ENCODE measurements at places on chromosomes 5 and 9.

DNA sequence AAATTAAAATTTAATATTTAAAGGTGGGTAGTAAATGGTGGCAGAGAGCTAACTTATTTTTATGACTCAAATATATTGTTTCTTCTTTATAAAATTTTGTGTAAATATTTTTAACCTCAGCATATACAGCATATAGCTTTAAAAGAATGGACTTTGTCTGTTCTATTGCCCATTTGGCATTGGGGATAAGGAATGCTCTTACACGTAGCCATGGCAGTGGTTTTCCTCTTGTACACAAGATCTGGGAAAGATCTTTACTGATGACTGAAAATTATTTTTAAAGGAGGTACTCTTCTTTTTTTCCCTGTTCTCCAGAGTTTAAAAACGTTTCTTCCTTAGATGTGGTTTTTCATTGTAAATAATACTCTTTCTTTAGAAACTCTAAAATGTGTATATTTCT, 75.0 kb downstream of the PBX3 start:
- no peak for DNase-seq

DNA sequence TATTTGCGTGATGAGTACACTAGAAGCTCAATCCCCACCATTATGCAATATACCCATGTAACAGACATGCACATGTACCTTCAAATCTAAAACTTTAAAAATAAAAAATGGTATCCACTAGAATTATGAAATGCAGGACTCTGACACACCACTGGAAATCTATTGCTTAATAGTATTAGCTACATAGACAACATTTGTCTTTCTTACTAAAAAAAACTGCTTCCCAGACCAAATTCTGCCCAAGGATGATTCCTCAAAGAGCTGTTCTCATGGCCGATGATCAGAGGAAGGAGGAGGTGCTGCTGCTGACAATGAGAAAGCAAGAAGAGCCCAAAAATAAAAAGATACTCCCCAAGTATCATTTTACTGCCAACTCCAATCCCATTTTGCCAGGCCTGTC, 67.2 kb downstream of the TTC39B start:
- DNase-seq, result no peak

DNA sequence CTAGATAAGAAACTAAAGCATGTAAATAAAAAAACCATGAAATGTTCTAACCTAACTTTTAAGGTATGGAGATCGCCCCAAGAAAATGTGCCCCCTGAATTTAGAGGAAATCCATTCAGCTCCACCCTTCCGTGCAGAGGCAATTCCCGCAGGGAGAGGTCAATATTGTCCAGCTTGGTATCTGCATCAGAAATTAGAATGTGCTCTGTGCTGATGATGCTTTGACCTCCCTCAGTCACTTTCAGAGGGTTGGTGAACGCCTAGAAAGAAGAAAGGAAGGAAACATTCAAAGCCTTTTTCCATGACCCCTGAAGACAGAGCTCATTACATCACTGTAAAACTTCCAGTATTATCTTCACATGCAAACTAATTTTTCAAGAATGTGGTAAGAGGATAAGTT, 91.0 kb downstream of the FREM1 start:
- no peak for DNase-seq

DNA sequence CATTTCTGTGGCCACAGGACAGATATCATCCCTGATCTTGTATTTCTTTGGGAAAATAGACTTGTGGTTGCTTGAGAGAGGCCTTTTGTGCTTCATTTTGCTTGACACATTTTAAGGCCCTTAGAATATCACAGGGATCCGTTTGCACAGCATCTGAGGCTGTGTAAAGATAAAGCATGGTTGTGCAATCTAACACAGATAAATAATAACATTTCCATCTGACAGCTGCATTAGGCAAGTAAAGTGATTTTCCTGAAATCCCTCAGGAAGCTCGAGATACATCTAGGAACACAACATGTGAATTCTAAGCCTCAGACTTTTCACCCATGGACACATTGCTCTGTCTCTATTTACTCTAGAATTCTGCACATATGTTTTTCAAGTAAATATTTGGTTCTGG, 212.8 kb upstream of the ADAMTSL1 start:
- no peak for DNase-seq

DNA sequence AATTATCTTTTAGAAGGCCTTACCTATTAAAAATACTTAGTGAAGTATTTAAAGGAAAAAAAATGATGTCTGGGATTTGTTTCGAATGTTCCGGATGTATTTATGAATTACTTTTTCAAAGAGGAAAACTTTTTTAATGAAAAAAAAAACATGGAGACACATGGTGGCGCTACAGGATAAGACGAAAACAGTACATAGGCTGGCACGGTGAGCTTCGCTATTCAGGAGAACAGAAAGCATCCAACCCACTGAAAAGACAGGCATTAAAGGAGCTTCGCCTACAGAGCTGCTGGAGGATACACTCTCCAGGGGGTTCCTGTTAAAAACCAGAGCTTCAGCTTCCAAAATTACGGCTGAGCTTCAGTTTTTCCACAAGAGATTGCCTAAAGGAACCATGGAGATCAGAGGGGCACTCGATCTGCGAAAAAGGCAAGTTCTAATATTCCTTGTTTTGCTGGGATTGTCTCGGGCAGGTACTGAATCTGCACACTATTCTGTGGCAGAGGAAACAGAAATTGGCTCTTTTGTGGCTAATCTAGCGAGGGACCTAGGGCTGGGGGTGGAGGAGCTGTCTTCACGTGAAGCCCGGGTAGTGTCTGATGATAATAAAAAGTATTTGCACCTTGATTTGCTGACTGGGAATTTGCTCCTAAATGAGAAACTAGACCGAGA, at the start of gene PCDHB14:
Gene PCDHB14 (plus strand): TSS at position 232 of the 672 bp plus-strand sequence. CDS start 163 bp downstream, at position 395.
- DNase-seq, result no peak

- no peak for DNase-seq
Measured at GRCh38 chr5:149902177-149902576, 42.4 kb downstream of the PDE6A start.

DNA sequence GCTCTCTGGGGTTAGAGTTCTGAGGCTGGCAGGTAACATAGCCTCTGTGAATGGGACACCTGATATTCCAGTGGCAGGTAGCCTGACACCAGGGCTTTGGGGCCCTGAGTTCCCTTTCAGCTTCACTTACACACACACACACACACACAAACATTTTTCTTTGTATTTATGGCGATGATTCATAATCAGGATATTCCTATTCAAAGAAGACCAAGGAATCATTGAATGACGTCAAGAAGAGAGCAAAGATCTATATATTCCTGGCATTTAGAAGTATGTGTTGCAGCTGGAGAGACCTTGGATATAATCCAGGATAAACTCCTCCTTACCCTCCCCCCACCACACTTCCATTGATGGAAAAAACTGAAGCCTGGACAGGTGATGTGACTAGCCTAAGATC, 7.9 kb upstream of the ENTREP1 start:
- no peak for DNase-seq

- DNase-seq, result peak; percentile 56
Measured at GRCh38 chr9:131478421-131478868, 24.3 kb upstream of the POMT1 start.

DNA sequence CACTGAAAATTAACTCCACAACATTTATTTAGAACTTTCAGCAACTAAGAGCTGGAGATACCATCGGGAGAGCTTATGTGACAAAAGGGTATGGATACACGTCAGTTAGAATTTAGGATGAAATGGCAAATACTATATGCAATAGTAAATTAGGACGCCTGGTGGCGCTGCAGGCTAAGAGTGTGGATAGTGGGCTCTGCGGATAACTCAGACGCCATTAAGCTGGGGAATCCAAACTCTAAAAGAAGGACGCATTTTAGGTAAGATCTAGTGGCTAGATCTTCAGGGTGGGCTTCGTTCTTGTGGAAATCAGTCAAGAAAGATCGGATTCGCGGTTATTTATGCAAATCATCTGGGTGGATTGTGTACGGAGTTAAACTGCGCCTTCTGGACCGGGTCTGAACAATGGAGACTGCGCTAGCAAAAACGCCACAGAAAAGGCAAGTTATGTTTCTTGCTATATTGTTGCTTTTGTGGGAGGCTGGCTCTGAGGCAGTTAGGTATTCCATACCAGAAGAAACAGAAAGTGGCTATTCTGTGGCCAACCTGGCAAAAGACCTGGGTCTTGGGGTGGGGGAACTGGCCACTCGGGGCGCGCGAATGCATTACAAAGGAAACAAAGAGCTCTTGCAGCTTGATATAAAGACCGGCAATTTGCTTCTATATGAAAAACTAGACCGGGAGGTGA, at the start of gene PCDHB5:
Gene PCDHB5 (plus strand): TSS at position 177 of the 688 bp plus-strand sequence. CDS start 229 bp downstream, at position 406.
- no peak for DNase-seq

DNA sequence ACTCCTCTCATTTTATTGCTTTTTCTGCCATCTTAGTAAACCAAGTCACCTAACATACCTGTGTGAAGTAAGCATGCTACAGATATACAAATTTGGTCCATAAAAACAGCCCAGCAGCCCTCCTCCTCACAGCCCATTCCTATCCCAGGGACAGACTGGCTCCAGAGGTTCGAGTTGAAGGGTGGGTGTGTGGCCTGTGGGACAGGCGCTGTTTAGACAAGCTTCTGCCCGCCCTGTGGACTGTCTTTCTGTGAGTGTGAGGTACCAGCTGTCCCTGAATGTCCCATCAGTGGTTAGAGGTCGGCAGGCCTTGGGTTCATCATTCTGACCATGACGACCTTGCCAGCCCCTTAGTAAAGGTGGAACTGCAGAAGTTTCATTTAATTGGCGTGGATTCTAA, 82.0 kb downstream of the WNK2 start:
- peak; percentile 9 for DNase-seq

DNA sequence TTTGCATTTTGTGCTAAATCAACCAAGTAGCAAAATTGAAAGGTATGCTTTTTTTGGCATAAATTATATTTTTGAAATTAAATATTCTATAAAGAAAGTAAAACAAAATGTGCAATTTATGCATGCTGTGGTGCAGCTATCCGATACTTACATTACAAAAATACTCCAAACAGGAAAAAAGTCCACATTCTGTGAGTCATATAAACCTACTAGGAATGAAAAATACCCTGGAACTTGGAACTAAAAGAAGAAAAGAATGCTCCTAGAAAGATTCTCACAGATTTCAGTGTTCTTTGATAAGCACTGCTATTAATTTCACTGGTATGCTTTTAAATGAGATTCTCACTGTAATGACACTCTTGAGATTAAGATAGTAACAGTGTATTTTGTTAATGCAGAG, 92.6 kb downstream of the OSMR start:
- DNase-seq, result no peak

DNA sequence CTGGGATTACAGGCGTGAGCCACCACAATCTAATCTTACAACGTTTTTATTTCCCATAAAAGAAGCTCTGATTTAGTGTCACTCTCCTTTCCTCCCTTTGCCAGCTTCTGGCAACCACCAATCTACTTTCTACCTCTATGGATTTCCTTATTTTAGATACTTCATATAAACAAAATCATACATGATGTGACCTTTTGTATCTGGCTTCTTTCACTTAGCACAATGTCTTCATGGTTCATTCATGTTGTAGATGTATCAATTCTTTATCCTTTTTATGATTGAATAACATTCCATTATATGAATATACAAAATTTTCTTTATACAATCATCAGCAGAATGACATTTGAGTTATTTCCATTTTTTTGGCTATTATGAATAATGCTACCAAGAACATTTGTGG, 9.7 kb upstream of the TRIO start:
- no peak for DNase-seq

DNA sequence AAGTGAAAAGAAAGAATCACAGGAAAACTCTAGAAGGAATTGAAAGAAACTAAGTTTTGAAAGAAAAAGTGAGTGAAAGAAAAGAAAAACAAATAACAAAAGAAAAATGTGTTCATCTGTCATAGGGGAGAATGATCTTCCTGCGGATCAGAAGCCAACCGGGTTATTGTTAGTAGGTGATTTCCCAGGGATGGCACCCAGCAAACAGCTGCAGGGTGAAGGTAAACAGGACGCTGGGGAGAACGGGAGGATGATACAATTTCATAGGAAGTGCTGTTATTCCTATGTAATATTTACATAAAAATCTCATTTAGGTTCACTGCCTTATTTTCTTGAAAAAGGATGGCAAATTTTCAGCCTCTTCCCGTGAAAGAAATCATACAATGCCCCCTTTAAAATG, 72.4 kb upstream of the LHFPL2 start:
- DNase-seq, result no peak

- no peak for DNase-seq
Measured at GRCh38 chr5:140141241-140141640, 15.5 kb downstream of the IGIP start.

DNA sequence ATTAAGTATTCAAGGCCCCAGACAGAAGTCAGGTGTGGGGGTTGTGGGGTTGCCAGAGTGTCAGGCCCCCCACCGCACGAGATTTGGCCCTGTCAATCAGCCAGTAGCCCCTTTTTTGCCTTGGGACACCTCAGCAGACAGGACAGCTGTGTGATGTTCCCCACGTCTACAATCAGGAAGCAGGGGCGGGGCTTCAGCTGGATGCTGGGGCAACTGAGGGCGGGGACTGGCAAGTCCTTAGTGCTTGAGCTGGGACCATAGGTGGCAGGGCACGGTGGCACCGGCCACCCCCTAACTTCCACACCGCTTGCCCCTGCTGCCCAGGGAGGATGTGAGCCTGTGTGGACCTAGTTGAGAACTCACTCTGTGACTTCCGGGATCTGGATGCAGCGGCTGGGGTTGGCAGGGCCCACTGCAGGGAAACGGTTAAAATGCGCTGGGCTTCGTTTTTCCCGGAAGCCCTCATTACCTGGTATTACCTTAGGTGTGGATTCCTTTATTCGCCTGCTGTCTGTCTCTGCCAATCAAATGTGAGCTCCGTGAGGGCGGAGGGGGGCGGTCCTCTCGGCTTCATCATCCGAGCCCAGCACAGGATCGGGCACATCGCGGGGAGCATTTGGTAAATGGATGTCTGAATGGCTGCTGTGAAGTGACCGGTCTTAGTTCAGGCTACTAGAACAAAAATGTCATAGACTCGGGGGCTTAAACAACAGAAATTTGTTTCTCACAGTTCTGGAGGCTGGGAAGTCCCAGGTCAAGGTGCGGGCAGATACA, 7.5 kb upstream of the GTF3C5 start:
- DNase-seq, result no peak

GRCh38 chr5:132370971-132371602, 1.6 kb downstream of the SLC22A5 start:
- DNase-seq, result no peak

DNA sequence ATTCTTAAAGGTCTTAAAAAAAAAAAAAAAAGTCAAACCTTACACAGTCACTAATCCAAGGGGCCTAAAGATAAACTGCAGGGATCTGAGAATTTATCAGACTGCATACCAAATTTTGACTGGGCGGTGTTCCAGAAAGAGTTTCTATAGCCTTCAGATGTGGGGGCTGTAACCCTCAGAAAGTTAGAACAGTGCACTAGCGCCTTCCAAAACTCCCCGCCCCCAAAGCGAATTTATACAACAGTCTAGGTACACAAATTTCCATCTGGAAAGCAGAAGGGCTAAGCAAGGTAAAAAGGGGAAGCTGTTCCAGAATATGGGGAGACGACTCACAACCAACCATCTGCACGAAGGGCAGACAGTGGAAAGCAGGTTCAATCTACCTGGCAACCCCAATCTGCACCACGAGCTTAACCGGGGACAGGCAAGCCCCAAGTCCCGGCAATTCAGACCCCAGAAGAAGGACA, 813 bp downstream of the ERMP1 start:
- DNase-seq, result no peak

- DNase-seq, result no peak
Measured at GRCh38 chr5:77210964-77211690, 647 bp downstream of the PDE8B start.

GRCh38 chr5:140083650-140084049, 30.3 kb upstream of the PURA start:
- no peak for DNase-seq

GRCh38 chr5:32042551-32042961, 131.6 kb downstream of the GOLPH3 start:
- no peak for DNase-seq

Data from activated B cell treated with CpG ODN at 0.5 μM for 24 hours (primary cell).